HCT116 (cell line): ENCODE measurements at places on chromosomes 7 and 10.

DNA sequence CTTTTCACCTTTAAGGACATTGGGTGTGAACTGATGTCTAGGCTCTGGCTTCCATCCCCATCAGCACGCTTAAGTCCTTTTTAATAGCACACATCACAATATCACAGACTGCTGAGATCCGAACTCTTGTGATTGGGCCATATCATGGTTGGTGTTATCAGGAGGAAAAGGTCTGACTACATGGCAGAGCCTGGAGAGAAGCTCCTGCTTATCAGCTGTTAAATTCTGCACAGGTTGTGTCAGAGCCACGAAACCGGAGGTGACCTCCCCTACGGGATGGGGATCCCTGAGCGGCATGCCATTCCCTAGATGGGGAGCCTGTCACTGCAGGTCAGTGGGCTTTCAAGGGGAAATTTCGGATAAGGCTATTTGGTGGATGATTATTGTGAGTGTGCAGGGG lies 182.4 kb downstream of the INHBA start:
- DNase-seq, result no peak

DNA sequence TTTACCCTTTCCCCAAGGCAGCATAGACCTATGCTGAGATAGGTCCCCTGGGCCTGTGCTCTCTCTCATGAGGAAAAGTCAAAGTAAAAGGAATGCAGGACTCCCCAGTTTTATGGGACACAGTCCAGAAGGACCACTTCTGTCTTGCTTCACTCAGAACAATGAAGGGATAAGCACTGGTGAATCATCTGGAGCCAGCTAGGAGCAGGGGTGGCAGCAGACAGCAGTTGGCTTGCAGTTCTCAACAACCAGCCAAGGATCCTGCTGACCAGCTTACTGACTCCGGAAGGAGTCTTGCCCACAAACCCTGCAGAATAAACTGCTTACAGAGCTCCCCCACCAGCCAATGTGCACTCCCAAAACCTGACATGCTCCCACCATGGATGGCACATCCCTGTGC lies 152.1 kb upstream of the GHITM start:
- no peak for DNase-seq

GRCh38 chr7:113878394-113878992 lies 40.3 kb downstream of the PPP1R3A start:
- DNase-seq, result no peak

DNA sequence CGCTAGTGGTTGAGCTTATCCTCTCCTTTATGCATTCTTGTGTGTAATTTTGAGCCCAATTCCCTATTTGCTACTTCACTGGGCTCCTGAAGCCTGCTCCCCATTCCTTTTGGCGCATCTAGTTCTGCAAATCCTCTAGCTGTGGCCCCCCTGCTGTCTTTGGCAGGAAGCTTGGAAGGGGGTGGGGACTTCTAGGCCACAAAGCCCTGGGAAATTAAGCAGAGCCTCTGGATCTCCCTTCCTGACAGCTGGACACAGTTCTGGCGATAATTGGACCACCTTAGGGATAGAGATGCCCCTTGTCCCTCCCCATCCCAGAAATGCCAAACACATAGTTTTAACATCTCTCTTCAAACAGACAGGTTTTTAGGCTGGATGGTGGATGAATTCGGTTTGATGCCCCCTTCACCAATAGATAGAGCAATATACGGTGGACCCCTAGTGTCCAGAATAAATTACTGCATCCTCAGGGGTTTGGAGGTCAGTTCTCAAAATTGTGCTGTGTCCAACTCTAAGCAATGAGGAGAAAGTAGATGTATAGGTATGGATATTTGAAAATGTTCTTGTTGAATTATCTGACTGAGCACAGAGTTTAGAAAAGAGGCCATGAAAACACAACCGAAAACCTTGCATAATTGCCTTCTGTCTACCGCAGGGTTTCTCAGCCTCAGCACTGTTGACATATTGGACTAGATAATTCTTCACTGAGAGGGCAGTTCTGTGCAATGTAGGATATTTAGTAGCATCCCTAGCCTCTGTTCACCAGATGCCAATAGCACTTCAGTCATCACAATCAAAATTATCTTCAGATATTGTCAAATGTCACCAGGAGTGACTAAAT lies 75.5 kb downstream of the PAPSS2 start:
- DNase-seq, result peak; percentile 29
